ENCODE measurements at places on chromosomes 7 and 10.

GRCh38 chr7:73972614-73973013 lies 55.4 kb upstream of the ELN start:
- H3K4me1 ChIP-seq, result no peaks in the 10 kb centered on the region
- no peak for DNase-seq
- no peaks in the 10 kb centered on the region for H3K36me3 ChIP-seq
- no peak overlapping the region for H3K4me3 ChIP-seq
- no peaks in the 10 kb centered on the region for H3K27me3 ChIP-seq

DNA sequence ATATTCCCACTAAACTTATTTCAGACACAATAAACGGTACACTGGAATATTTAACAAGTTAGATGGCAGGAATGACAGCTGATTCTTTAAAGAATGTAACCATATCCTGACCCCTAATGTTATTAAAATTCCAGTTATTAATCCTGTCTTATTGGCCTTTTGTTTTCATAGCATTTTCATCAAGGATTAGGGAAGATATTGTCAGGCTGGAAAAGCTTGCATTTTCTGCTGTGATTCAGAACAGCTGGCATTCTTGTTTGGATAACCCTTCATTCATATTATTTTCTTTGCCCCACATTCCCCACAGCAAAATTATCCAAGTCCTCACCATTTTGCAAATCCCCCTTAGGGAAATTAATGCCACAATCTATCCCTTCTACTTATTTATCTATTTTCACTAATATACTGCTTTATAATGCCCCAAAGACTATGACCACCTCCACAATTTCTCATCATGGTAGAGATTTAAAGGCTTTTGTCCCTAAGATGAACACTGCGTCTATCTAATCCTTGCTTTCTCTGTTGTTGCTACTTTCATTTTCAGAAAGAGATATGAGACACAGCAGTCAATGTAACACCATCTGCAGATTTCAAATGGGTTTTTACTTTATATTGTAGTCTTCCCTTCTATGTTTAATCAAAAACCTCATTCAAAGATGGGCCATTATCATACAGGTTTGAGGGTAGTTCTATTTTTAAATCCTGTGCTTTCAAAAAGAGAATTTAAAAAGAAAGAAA lies 475.1 kb downstream of the PARD3 start:
- H3K4me1 ChIP-seq, result peaks cover 15% of the 10 kb centered on the region
- H3K36me3 ChIP-seq, result no peaks in the 10 kb centered on the region
- no peak overlapping the region for H3K4me3 ChIP-seq

DNA sequence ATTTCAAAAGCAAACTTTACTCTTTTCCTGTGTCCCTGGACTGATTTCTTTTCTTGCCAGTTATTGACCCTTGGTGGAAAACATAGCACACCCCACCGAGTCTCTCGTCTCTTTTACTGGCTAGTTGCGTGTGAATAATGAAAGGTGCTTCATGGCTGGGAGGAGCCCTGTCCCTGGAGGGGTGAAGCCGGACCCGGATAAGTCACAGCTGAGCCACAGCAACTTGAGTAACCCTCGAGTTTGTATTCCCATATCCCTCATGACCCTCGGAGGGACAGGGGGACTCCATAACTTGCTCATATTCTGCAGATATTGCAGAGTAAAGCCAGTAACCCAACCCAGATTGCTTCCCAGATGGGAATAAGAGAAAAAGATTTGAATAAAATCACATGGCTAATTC lies 147.5 kb upstream of the FRMD4A start:
- no peak overlapping the region for H3K27ac ChIP-seq
- H3K27me3 ChIP-seq, result no peaks in the 10 kb centered on the region
- no peak for DNase-seq
- no peak overlapping the region for H3K4me3 ChIP-seq
- H3K4me1 ChIP-seq, result no peaks in the 10 kb centered on the region
- H3K36me3 ChIP-seq, result no peaks in the 10 kb centered on the region

DNA sequence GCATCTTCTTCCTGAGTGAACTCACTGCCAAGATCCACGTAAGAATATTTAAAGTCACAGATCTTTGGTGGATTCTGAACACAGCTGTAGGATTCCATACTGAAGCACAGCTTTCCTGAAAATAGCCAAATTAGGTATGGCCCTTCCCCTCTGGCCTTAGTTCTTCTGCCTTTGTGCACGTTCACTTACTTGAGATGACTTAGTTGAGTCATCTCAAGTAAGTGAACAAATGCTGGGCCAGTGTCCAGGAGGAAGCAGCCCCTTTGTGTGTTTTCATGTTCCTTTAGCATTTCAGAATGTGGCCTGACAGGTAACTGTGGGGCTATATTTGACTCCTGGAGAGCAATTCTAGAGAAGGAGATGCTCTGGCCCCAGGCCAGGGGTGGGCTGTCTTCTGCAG lies 51.5 kb downstream of the CCNY start:
- no peak for DNase-seq
- peak overlapping the region; percentile 57 for H3K27ac ChIP-seq
- H3K4me3 ChIP-seq, result no peak overlapping the region
- no peaks in the 10 kb centered on the region for H3K27me3 ChIP-seq
- H3K36me3 ChIP-seq, result no peaks in the 10 kb centered on the region

DNA sequence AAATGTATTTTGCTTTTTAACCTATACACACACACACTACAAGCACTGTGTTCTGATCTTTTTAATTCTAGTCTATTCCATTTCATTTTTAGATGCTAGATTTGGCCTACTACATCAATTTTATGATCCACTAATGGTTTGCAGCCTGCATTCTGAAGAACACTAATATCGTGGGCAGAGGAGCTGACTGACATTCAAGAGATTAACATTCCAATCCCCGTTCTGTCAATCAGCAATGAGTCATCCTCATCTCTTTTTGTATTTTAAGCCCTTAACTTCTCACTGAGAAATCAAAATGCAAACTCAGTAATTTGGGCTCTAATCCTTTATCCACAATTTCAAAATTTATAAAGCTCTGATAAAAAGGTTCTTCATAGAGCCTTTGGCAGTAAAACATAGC lies 47.1 kb upstream of the GAD2 start:
- H3K36me3 ChIP-seq, result no peaks in the 10 kb centered on the region
- H3K27me3 ChIP-seq, result no peaks in the 10 kb centered on the region
- H3K27ac ChIP-seq, result no peak overlapping the region
- no peaks in the 10 kb centered on the region for H3K4me1 ChIP-seq
- DNase-seq, result no peak
